ENCODE measurements at places on chromosomes 16 and 17.

DNA sequence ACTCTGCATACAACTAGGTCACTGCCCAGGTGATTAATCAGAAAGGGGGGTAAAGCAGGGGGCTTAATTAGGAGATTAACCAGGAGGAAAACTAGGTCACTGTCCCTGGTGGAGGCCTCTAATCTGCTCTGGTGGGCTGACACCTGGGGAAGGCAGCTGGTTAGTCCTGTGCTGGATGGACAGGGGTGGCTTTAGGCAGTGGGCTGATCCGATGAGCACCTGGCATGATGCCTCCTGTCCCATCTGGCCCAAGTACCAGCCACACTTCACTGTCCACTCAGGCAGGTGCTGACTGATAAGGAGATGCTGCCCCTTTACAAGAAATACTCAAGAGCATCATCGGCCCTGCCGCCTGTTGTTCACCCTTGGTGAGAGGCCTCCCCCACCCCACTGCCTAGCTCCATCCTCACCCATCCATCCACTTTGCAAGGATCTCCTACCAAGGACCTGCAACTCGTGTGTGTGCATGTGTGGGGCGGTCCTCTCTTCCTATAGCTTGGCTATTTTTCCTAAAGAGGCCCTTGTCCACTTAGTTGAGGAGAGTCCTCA, 13.8 kb upstream of the RCVRN start:
- no peaks in the 10 kb centered on the region for H3K4me1 ChIP-seq
- no peak for DNase-seq
- no peaks in the 10 kb centered on the region for H3K36me3 ChIP-seq
- no peak overlapping the region for H3K27ac ChIP-seq
- H3K4me3 ChIP-seq = no peak overlapping the region

DNA sequence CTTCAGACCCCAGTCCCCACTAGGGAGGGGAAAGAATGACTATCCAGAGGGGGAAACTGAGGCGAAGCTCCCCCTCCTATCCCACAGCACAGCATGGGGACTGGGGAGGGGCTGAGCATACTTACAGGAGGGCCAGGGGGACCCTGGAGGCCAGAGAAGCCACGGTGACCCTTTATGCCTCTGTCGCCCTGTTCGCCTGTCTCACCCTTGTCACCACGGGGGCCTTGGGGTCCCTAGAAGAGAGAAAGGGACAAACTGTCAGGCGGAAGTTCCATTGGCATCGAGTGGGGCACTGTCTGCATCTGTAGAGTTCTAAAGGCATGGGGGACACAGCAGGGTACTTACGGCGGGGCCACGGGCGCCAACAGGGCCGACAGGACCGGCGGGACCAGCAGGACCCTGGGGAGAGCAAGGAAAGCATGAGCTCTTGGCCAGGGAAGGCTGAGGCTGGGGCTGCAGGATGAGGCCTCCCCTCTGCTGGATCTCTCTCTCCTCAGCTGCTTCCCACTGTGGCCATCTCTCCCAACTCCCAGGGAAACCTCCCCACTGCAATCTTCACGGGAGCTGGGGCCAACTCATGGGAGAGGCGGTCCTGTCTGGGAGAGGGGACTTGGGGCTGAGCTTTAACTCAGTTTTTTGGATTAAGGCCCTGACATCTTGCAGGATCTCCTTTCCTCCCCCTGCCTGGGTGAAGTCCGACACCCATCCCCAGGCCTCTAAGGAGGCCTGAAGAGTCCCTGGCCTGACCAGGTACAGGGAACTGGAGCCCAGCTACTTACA, 13.5 kb downstream of the COL1A1 start:
- H3K4me1 ChIP-seq = no peaks in the 10 kb centered on the region
- no peak overlapping the region for H3K4me3 ChIP-seq
- DNase-seq = no peak
- no peaks in the 10 kb centered on the region for H3K27me3 ChIP-seq

GRCh38 chr17:44177640-44178039, 7.1 kb downstream of the ASB16 start:
- H3K4me1 ChIP-seq = no peaks in the 10 kb centered on the region
- no peak overlapping the region for H3K27ac ChIP-seq
- no peaks in the 10 kb centered on the region for H3K36me3 ChIP-seq
- H3K27me3 ChIP-seq = no peaks in the 10 kb centered on the region
- H3K4me3 ChIP-seq = no peak overlapping the region

DNA sequence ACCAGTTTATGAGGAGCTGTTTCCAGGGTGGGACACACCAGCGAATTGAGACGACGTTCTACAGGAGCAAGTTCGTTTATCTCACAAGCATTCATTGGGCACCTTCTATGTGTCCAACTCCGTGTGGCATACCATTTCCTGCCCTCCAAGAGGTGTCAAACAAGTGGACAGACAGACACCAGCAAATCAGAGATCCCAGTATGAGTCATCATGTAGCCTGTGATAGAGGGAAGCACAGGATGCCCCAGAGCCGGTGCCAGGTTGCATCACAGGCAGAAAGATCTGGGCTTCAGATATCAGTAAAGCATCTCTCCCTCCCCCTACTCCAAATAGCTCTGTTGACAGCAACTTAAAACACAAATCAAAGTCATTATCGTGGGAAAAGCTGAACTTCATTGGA, 31.8 kb upstream of the MAF start:
- H3K4me3 ChIP-seq = no peak overlapping the region
- no peak overlapping the region for H3K27ac ChIP-seq
- H3K36me3 ChIP-seq = no peaks in the 10 kb centered on the region
- no peaks in the 10 kb centered on the region for H3K27me3 ChIP-seq
- no peak for DNase-seq
- no peaks in the 10 kb centered on the region for H3K4me1 ChIP-seq

DNA sequence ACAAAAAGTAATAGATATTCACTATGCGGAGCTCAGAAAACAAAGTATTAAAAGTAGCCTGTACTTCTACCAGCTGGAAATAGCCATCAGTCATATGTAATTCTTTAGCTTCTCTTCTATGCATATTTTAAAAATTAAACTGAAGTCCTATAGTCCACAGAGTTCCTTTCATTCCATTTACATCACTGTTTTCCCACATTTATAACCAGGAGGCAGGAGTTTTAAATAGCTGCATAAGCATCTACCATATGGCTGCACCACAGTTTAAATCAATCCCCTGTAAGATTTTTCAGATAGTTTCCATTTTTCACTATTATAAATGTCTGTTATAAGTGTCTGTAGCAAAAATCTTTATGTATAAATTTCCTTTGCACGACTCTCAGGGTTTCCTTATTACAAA, 45.1 kb downstream of the ZFHX3 start:
- no peak overlapping the region for H3K4me3 ChIP-seq
- peaks cover 24% of the 10 kb centered on the region for H3K4me1 ChIP-seq
- H3K36me3 ChIP-seq = no peaks in the 10 kb centered on the region

All from body of pancreas (tissue), 4 donors.